ENCODE measurements at places on chromosomes 1 and 21.

- no peak for DNase-seq
Observed at GRCh38 chr1:211192227-211192626, 58.3 kb upstream of the KCNH1 start.

DNA sequence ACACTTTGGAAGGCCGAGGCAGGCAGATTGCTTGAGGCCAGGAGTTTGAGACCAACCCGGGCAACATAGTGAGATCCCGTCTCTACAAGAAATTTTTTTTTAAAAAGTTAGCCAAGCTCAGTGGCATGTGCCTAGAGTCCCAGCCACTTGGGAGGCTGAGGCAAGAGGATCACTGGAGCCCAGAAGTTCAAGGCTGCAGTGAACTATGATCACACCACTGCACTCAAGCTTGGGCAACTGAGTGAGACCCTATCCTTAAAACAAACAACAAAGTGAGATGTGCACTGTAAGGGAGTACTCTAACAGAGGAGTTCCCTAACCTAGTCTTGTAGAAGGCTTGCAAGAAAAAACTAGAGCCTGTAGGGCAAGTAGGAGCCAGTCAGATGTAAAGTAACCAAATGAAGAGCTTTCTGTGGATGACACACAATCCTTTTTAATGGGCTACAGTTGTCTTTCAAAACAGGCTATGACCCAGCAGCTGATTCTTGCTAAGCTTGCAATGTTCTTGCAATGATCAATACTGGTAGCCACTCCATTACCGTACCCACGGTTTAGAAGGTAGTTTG, 38.0 kb upstream of the SRP9 start:
- DNase-seq, result no peak

- DNase-seq, result no peak
Observed at GRCh38 chr1:18413541-18414305, 67.0 kb upstream of the KLHDC7A start.

GRCh38 chr21:42245331-42246193, 26.6 kb downstream of the ABCG1 start:
- DNase-seq, result no peak

DNA sequence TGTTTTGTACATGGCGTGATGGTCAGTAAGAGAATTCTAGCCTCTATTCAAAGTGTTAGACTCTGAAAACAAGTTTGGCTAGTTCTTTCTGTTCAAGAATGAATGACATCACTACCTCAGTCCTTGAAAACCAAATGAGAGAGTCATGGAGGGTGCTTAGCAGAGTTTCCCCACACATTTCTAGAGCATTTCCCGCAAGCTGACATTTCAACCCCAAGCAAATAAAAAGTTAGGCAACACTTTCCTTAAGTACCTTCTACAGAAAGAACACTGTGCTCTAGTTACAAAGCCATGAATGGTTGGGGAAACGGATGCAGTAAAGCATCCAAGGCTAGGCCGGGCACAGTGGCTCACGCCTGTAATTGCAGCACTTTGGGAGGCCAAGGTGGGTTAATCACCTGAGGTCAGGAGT, 47.9 kb upstream of the SLC44A3 start:
- no peak for DNase-seq

DNA sequence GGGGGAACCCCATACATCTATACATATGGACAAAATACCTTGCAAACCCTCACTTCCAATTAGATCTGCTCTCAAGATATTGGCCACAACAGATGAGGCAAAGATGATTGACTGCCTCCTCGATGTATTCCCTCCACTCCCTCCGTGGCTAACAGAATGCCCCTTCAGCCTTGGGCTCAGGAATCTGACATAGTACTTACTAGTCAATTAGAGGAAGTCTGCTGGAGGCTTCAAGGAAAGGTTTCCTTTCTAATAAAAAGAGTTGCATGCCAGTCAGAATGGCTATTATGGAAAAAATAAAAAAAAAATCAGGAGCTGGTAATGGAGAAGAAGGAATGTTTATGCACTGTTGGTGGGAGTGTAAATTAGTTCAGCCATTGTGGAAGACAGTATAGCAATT, 90.4 kb upstream of the VAV3 start:
- no peak for DNase-seq

DNA sequence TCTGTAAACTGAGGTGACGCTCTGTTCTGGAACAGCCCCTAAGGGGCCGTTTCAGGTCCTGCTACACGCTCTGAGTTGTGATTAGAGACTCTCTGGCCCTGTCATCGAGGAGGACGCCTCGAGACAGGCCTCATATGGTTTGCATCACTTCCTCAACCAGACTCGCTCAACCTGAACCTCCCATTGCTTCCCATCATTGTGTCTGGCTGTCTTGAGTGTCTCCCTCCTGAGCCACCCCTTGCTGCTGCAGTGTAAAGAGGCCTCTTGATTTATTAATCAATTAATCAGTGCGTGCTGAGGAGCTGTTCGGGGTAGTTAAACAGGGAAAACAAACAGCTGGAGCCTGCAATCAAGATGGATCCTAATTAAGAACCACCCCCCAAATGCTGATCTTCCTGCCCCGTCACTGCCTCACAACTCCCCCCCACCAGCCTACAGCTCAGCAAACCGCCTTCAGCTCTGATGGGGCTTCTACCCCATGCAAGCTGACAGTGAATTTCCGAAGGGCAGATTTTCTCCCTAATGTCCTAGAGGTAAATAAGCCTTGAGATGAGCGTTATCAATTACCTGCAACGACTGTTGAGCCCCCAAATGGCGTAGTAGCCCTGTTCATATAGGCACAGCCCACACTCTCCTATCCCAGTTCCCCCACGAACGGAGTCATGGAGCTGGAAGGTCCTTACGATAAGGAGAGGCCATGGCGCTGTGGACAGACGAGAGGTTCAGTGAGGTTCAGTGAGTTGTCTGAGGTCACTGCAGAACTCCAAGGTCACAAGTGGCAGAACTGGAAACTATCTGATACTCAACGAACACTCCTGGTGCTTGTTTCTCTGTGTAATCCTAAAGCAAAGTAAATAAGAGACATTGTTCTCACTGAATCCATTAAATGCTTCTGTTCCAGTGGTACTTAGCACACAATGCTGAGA, 210.6 kb downstream of the KIF26B start:
- DNase-seq, result no peak

DNA sequence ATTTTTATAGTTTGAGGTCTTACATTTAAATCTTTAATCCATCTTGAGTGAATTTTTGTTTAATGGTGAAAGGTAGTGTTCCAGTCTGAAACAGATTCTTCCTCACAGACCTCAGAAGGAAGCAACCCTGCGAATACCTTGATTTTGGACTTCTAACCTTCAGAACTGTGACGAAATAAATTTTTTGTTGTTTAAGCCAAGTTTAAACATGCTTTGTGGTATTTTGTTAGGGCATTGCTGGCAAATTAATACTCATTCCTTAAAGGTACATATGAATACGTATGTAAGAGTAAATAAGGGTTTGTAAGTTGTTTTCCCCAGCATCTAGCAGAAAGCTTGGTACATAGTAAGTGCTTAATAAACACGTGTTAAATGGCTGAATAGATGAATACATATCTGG, 100.3 kb downstream of the SEC16B start:
- DNase-seq, result no peak

- DNase-seq, result no peak
Observed at GRCh38 chr1:52867087-52867863, 24.7 kb downstream of the ZYG11A start.

DNA sequence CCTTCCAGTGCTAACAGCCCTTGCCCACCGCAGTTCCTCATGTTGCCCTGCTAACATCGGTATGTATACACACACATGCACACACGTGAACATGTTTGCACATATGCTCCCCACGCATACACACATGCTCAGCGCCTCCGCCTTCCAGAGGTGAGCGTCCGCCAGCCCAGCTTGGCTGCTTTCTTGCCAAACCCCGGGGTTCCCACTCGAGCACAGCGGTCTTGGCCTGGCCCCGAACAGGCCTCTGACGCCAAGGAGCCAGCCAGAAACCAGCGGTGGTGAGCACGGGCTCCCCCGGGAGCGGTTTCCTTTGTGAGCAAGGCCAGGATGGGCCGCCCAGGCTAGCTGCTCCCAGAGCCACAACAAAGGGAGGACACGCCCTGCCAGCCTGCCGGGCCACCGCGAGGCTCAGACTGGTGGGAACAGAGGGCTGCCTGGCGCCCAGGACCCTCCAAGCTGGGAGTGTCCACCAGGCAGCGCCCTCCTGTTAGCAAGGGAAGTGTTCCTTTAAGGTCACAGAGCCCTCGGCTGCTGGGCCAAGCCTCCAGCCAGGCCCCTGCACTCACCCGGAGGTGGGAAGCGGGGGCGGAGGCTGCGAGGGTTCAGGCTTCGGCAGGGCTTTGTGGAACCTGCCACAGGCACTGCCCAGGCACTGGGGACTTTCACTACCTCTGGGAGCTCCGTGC, 65.4 kb downstream of the ALPL start:
- DNase-seq, result no peak

Data from stimulated activated CD8-positive, alpha-beta memory T cell treated with anti-CD3 and anti-CD28 coated beads, Interleukin-4, amount 100 ng/mL, for 1 hour (primary cell).